Activated B cell treated with CpG ODN at 0.5 μM for 24 hours (primary cell): ENCODE measurements at places on chromosomes 12 and 14. TPM values are rescaled to one million over a fixed set of nuclear protein-coding genes. Genes with fewer than 3 reads are reported as not detected.

GRCh38 chr12:116101991-116102390, 175.5 kb downstream of the MED13L start:
- no peak for DNase-seq

GRCh38 chr14:104422837-104423681, 156.5 kb upstream of the C14orf180 start:
- no peak for DNase-seq

- no peak for DNase-seq
These were observed 878.0 kb upstream of the TMEM132C start for GRCh38 chr12:127388985-127389384.

The IRAK3 gene
- total RNA-seq = 5.6 and 6.6 TPM in 2 replicates

DNA sequence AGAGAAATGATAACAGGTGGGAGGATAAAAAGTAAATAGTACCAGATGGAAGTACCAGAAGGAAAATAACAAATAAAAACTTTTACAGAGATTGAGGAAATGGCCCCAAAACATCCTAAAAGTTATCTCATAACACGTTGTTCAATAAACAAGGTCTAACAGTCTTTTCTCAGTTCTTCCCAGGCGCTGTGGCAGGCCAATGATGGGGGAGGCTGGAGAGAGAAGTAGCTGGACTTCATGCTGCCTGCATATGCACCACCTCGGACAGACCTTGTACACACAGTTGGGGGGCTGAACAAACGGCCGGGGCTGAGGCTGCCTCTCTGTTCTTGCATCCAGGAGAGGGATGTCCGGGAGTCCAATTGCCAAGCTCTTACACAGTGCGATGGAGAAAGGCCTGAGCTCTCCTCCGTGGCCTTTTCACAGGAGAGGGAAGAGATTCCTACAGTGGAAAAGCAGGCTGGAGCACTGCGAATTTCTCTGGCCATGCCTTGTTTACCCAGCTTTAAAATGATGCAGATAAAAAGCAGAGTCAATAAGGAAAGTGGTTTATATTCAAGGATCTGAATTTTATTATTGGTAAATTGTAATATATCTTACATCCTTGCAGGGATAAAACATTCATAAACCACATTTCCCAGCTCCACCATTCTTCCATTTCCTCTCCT, 109.8 kb downstream of the PHLDA1 start:
- no peak for DNase-seq
